HuH-7.5 (cell line): ENCODE measurements at places on chromosomes 11 and 22.

GRCh38 chr11:77501758-77502157 is 27.9 kb upstream of the PAK1 start:
- DNase-seq: no peak

- no peak for DNase-seq
These were observed at the start of gene FLRT1 for GRCh38 chr11:64035576-64035975. TSS of gene FLRT1 (plus strand) at chr11:64035931. CDS start at chr11:64116268, 80,337 bp downstream.

GRCh38 chr11:129709801-129710398 is 105.7 kb upstream of the TMEM45B start:
- DNase-seq: no peak

GRCh38 chr11:6856871-6857270 is 6.0 kb upstream of the OR10A2 start:
- no peak for DNase-seq

DNA sequence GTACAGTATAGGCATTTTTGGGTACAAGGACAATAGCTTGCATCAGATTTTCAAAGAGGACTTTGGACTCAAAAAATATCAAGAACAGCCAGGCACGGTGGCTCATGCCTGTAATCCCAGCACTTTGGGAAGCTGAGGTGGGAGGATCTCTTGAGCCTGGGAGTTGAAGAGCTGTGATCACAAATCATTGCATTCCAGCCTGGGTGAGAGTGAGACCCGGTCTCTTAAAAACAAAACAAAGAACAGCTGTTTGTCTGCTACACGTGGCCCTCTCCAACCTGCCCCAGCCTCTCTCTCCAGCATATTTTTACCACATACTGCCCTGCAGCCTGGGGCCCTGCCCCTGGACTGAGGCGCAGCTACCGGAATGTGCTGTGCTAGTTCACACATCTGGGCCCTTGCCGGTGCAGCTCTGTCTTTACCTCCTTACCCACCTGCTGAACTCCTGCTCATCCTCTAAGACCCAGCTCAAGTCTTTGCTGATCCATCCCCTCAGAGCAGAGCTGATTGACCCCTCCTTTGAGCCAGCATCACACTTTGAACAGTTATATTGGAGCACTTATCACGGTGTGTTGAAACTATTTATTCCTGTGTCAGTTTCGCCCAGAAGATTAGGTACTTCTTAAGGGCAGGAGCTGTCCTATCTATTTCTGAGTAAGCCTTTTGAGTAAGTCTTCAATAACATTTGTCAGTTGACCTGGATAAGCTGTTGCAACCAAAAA is 29.4 kb downstream of the GRIK4 start:
- no peak for DNase-seq
